ENCODE measurements at places on chromosomes 3 and 15.

DNA sequence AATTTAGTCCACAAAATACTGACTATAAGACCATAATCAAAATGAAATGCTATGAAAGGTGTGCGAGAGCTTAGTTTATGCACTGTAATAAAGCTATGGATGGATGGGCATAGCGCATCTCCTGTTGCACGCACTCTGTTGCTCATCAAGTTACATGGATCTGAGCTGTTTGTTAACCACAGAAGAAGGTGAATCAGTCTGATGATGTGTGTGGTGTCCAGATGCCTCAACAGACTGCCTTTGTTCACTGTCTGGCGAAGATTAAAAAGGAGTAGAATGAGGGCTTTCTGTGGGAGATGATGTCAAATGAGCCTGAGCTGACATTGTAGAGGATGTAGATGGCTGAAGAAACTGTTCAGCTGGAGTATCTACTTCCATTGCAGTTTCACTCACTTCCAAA lies 36.1 kb downstream of the NSMCE3 start:
- DNase-seq, result no peak

- DNase-seq, result no peak
These were observed 50.3 kb downstream of the XYLB start for GRCh38 chr3:38396861-38397260.

GRCh38 chr15:88006146-88006545 lies 250.4 kb downstream of the NTRK3 start:
- DNase-seq, result no peak

GRCh38 chr15:96200357-96200967 lies 130.0 kb upstream of the NR2F2 start:
- no peak for DNase-seq

DNA sequence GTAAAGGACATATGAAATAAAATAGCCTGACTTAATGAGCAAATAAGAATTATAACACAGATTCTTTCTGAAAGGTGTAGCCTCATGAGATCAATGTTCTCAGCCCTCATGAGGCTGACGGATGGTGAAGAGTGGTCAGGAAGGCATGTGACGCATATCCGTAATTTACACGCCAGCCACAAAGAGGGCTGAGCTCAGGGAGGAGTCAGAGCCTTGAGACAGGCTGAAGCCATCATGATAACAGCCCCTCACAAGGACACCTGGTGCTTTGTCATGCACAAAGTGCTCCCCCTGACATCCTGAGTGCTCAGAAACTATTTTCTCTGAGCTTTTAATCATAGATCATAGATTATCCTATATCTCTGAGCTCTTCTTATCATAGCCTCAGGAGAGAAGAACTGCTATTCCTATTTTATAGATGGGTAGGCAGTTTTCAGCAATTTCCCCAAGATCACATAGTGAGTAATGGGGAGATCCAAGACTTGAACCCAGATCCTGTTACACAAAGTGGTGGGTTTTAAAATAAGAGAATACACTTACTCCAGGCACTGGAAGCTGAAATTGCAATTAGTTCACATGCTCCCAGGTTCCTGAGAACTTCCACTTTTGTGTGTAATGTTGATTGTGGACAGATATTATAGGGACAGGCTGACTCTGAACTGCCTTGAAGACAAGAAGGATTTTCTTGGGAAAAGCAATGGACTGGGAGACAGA lies 267.1 kb downstream of the RPLP1 start:
- no peak for DNase-seq

DNA sequence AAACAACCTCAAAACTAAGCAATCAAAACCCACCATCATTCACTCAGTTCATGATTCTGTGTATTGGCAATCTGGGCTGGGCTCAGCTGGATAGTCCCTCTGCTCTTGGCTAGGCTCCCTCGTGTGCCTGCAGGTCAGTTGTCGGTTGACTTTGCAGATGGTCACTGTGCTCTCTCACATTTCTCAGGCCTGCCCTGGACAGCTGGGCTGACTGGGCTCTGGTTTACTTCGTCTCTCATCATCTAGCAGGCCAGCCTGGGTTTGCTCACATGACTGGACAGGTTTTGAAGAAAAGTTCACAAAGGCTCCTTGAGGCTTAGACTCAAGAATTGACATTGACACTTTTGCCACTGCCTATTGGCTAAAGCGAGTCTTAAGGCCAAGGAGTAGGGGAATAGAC lies 105.0 kb upstream of the CTNNB1 start:
- no peak for DNase-seq

DNA sequence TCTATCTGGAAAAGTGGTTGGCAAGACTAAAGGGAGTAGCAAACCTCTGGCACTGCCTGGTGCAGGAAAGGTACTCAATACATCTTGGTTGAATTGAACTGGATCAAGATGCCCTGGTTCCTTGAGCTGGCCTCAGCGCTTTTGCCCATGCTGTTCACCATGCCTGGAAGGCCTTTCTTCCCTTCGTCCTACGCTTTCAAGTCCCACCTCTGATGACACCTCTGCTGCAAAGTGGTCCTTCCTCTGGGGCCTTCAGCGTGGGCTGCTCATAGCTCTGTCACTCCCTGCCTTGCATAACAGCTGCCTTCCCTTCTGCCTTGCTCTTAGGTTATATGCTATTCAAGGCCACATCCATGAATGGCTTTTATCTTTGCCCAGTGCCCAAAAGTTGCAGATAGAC lies 23.0 kb downstream of the ITGA11 start:
- DNase-seq, result no peak

GRCh38 chr3:177742273-177742672 lies 545.0 kb upstream of the TBL1XR1 start:
- no peak for DNase-seq

GRCh38 chr3:11591002-11591355 lies 52.7 kb downstream of the VGLL4 start:
- peak; percentile 44 for DNase-seq

- DNase-seq, result peak; percentile 91
These were observed 496.0 kb upstream of the THBS1 start for GRCh38 chr15:39084674-39085530.

DNA sequence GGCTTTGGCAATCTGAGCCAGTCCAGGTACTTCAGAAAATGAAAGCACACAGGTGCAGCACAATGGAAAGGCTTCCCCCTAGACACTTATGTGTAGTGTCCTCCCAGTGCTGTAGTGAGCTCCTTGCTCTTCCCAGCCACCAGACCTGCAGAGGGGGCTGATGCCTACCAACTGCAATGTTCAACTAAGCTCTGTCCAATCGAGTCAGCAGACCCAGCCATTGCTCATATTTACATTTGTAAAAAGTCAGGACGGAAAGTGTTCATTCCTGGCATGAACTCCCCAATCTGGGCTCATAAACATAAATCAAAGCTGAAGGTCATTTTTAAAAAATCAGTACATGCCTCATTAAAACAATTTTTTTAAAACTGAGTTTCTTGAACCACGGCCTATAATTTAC lies 73.0 kb downstream of the FOXP1 start:
- DNase-seq, result peak; percentile 75

GRCh38 chr3:74880237-74880636 lies 265.8 kb upstream of the CNTN3 start:
- no peak for DNase-seq

GRCh38 chr15:70318594-70319465 lies 221.1 kb upstream of the TLE3 start:
- DNase-seq, result peak; percentile 94

DNA sequence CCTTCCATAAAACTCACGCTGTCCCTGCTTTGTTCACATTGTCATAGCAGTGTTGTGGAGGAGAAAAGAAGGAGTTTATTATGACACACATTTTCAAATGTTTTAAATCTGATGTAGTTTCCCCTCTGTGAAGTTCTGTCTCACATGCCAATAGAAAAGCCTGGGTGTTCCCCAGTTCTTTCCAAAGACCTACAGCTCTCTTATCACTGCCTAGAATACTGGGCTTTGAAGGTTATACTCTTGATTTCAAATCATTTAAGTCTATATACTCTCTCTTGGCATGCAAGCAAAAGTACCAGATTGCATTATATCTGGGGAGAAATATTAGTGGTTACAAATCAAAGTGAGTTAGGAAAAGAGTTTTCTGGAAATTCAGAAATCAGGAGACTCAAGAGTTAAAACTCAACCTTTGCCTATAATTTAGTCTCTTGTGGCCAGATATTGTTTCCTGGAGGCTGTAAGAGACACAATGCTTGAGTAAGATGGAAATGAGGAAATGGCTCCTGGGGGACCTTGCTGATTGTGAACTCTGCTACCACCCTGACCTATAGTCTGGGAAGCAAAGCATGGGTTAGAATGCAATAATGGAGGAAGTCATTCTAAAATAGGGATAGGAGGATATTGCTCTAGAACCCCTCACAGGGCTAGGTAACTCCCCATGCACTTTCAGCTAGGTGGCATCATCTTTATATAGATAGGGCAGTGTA lies 182.8 kb downstream of the KCNAB1 start:
- DNase-seq, result no peak

DNA sequence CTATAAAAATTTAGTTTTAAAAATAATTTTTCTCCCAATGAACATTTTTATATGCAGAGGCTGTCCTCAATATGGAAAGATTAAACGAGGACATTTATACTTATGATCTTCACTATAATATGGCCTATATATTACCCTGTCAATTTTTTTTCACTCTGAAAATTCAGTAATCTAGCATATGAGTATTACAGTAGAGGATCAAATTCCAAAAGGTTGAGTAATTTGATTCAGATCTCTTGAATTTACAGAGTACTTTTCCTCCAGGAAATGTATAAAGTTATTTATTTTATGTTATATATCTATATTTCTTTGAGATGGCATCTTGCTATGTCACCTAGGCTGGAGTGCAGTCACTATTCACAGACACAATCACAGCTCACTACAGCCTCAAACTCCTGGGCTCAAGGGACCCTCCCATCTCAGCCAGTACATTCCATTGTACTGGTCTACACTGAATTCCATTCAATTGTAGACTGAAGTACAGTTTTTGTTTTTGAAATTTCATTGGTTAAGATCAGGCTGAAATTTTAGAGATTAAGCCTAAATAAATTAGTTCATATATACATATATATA lies 16.3 kb upstream of the TRPM7 start:
- DNase-seq, result no peak

- DNase-seq, result no peak
These were observed 63.7 kb upstream of the TPRG1 start for GRCh38 chr3:189108067-189108466.

GRCh38 chr3:43757666-43758321 lies 67.1 kb downstream of the ABHD5 start:
- DNase-seq, result no peak

GRCh38 chr15:92839696-92840095 lies 60.4 kb upstream of the CHD2 start:
- DNase-seq, result no peak

- DNase-seq, result peak; percentile 35
These were observed 15.0 kb downstream of the PTH1R start for GRCh38 chr3:46892285-46893145.

DNA sequence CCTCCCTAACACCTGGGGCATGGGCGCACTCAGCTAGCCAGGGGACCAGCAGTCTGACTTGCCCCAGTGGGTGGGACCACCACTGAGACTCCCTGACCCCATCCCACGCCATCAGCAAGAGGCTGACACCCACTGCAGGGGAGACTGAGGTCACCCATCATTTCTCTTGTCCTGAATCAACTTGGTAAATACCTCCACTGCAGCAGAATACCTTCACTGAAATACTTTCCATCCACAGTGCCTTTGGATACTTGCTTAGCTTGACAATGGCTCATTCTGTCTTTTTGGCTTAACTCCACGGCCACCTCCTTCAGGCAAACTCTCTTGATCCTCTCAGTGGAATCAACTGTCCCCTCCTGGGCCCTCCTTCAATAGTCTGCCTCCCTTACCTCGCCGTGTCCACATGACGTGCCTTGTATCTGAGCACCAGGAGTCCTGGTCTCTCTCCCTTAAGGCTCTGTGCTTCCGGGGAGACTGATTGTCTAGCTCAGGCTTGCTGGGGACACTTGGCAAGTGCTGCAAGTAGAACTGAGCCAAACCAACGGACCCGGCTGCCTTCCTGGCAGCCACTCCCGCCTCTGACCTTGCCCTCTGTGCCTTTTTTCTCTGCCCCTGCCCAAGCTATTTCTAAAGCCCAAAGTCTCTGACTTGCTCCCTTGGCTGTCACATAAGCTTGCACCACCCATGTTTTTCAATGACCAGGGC lies 119.1 kb downstream of the ADCY5 start:
- no peak for DNase-seq

- DNase-seq, result no peak
These were observed 186.6 kb upstream of the ROPN1 start for GRCh38 chr3:124178531-124178930.

DNA sequence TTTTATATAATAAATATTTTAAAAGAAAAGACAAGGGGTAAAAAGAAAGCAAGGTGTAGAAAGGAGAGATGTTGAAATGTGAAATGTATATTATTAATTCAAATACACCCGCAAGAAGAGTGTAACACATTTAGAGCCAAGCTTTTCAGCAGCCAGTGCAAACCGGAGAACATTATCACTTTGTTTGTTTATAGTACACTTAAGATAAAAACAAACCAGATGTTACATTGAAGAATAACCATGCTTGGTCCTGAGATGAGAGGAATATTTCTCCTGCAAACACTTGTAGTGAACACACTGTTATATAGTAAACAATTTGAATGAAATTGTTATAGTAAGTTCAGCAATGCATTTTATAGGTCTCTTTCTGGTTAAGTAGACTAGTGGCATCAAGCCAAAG lies 1441.5 kb downstream of the OTOL1 start:
- no peak for DNase-seq

DNA sequence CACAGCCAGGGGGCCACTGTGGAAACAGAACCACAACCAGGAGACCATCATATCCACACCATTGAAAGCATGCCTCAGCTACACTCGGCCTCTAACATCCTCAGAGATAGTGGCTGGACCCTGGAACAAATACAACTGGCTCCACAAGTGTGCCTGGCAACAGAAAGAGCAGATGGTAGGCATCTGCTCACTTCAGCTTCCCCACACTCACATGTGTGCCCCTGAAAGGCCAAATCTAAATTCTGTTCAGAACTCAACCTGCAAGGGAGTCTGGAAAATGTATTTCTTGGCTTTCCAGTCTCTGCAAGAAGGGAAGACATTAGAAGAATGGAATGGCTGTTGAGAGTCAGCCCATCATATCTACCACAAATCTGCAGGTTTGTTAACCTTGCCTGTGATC lies 54.7 kb upstream of the CTNNB1 start:
- DNase-seq, result no peak

GRCh38 chr3:114119776-114120175 lies 59.1 kb downstream of the DRD3 start:
- DNase-seq, result peak; percentile 87

DNA sequence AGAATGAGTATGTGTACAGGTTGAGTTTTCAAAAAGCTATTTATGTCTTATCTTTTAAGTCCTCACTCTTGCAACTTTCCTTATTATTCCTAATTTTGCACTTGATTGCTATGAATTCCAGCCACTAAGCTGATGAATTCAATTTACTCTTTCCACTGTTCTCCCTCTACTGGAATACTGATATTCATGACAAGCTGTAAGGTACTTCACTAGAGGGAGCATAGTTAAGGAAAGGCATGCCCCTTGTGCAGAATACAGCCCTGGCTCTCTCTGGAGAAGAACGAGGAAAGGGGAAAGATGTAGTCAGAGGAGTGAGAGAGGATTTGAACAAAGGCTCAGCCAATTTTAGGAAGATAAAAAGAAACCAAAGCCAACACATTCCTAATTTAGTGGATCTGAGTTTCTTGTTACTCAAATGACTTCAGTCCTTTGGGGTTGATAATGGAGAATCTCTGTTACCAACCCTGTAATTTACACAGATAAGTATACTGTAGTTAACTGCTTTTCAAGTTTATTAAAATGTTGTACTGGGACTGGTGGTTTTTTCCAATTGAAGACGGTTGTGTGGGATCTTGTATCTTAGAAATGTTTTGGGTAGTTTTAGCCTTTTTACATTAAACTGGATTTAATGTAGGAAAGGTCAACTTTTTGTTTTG lies 4.0 kb downstream of the SCAANT1 start:
- DNase-seq, result peak; percentile 67
